Skeletal muscle cell (primary cell): ENCODE measurements at places on chromosomes 1 and 21.
A peak's percentile ranks its signal among the peaks of the same experiment; 100 is the strongest.

GRCh38 chr21:35896060-35896459 is 164.3 kb downstream of the SETD4 start:
- DNase-seq, result no peak

DNA sequence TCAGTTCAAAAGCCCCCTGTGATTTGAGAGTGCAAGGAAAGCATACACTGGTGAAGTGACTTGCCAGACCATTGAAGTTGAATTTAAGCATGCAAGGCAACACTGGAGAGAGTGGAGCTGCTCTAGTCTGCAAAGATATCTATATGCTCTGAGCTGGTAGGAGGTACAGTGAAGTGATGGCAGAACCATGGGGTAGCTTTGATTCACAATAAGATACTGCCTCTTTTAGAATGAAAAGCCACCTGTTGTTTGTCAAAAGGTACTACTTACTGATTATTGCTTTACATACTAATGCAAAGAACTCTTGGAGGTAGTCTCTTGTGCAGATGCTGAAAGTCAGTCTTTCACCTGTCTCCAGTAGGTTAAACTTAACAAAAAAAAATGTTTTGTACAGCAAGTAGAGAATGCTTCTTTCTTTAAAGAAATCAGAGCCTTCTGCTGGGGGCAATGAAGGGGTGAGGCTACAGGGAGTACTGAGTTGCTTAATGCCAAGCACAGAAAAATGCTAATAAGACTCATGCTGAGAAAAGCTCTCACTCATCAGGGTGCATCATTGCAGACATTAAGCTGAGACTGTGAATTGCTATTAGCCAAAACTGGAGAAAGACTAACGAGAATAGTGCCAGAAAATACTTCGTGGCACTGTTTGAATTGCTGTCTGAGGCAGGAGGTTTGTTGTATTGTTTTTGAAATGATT is 1150.5 kb upstream of the TMPRSS15 start:
- DNase-seq, result no peak

GRCh38 chr1:93847811-93848288 is 31.2 kb downstream of the DNTTIP2 start:
- no peak for DNase-seq

DNA sequence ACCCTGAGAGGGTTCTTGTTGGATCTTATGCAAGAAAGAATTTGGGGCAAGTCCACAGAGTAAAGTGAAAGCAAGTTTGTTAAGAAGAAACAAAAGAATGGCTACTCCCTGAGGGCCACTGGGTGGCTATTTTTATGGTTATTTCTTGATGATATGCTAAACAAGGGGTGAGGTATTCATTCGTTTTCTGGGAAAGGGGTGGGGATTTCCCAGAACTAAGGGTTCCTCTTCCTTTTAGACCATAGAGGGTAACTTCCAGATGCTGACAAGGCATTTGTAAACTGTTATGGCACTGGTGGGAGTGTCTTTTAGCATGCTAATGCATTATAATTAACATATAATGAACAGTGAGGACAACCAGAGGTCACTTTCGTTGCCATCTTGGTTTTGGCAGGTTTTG is 18.2 kb upstream of the IFI6 start:
- no peak for DNase-seq

DNA sequence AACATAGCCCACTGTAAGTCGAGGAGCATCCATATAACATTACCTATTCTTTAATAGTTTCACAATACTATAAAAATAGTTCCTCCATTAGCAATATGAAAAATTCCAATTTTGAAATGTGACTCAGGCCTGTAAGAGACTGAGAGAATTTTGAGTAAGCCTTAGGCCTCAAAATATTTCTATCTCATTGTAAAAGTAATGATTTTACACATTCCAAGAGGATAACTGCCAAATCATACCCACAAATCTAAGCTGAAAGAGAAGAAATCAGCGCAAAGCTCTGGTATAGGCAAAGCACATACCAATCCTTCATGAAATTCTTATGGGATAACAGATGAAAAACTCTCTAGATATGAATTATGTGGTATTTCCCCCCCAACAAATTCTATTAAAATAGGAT is 144.1 kb downstream of the CDC42BPA start:
- DNase-seq, result no peak

DNA sequence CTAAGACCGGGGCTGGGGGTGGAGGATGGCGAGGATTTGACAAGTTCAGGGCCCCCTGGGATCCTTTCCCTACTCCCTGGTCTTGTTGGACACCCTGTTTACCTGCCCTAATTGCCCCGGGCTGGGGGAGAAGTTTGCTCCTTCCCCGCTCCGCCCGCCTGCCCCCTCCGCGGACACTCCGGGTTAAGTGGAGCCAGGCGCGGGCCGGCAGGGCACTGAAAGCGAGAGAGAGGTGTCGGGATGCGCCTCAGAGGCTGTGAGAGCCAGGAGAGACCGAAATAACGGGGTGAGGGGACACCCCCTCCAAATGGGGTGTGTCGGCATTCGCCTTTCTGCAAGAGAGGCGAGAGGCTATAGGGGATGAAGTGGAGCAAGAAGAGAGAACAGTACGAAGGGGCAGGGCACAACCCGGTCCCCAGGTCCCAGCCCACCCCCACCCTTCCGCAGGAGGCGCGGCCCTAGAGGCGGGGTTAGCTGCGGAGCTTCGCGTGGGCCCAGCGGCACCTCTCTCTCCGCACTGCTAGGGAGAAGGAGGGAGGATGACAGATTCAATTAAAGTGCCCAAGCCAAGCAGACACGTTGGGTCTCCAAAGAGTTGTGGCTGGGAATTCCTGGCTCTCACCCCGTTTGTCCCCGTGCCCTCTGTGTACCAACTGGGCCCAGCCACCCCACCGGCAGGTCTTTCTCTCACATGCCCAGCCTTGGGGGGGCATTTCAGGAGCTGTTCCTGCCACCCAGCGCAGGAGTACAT is 3.8 kb downstream of the EFNA3 start:
- DNase-seq, result no peak

- peak; percentile 5 for DNase-seq
Measured at GRCh38 chr1:111030590-111030989, 66.9 kb upstream of the LRIF1 start.

- no peak for DNase-seq
Measured at GRCh38 chr1:156708218-156708661, 2.9 kb upstream of the CRABP2 start.

DNA sequence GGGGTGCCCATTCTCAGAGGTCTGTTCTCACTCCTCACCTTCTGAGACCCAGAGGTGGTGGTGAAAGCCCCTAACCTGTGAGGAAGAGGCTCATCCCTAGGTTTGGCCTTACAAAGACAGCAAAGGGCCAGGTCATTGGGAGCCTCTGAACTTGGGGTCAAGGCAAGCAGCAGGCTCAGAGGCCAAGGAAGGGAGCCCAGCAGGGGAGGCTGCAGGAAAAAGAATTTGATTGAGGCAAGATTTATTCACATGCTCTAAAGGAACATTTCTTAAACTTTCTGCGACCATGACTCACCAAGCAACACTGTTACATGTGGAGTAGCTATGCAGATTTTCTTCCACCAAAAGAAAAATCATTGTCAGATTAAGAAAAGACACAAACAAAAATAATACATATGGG is 132.5 kb upstream of the SYT6 start:
- no peak for DNase-seq

DNA sequence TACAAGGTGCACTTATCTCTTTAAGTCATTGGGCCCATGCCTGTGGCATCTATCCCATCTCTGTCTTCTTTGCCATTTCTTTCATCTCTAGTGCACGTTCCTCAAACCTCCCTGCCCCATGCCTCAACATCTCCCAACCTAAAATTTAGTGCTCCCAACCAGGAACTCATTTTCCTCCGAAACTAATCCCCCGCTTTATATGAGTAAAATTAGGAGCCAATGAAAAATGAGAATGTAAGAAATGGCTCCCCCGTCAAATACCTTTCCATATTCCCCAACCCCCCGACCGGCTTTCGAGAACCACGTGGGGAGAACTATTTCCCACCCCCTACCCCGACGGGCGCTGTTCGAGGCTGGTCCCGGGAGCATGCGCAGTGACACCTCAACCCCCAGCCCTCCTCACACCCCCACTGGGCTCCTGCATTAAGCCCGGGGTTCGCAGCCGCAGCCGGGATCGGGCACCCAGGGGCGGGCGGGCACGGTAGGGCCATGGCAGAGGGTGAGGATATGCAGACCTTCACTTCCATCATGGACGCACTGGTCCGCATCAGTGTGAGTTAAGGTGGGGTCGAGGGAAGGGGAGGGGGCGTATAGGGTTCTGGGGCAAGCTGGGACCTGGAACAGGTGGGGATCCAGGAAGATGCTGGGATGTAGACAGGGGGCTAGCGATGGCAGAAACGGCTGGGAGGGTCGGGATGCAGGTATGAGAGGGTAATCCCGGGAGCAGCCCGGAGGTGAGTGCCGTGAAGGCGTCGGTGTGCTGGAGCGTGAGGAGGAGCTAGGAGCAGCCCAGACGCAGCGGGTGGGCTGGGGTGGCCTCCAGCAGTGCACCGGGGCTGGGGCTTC is at the start of gene TRIM46:
TSS of gene TRIM46 (plus strand) at position 372 of the 846 bp plus-strand sequence. CDS start at position 490, 118 bp downstream.
- peak; percentile 15 for DNase-seq

GRCh38 chr21:32702702-32703101 is 25.1 kb downstream of the SYNJ1 start:
- peak; percentile 18 for DNase-seq

DNA sequence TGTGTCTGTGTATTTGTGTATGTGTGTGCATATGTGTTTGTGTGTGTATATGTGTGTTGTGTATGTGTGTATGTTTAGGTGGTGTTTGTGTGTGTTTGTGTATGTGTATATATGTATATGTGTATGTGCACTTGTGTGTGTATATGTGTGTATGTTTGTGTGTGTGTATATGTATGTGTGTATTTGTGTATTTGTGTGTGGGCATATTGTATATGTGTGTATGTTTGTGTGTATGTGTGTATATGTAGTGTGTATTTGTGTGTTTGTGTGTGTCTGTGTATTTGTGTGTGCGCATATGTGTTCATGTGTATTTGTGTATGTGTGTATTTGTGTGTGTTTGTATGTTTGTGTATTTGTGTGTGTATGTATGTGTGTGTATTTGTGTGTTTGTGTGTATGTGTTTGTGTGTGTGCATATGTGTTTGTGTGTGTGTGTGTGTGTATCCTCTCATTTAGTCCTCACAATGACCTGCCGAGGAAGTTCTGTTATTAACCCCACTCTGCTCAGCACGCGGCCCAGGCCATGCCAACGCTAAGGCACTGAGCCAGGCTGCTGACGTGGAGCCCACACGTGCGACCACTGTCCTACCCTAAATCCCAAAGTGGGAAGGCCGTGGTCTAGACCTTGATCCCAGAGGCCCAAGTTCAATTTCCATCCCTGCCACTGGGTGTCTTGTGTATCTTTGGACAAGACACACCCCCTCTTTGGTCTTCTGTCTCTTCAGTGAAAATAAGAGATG is 43.2 kb upstream of the TMEM51 start:
- DNase-seq, result no peak

DNA sequence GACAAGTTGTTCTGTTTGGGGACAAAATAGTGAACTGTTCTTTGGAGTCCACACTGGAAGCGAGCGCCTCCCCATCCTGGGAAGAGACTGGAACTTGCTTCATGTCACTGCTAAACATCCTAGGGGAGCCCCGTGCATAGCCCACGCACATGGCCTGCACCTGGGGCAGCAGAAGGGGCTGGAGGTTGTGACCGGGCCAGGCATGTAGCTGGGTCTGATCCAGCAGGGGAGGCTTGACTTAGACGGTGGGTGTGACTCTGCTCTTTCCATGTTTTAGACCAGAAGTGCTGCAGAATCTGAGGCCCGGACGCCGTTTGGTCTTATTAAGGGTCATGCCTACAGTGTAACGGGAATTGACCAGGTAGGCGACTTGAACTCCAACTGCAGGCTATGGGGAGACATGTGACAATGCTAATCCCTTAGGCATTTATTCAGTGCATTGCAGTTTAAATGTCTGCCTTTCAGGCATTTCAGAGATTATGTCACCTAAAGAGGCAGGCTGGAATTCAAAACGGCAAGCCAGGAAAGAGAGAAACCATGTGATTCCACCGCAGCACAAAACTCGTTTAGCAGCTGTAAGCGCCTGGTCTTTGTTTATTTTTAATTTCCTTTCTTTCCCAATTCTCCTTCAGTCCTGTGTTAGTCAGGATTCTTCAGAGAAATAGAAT is 21.8 kb downstream of the CAPN9 start:
- peak; percentile 21 for DNase-seq

DNA sequence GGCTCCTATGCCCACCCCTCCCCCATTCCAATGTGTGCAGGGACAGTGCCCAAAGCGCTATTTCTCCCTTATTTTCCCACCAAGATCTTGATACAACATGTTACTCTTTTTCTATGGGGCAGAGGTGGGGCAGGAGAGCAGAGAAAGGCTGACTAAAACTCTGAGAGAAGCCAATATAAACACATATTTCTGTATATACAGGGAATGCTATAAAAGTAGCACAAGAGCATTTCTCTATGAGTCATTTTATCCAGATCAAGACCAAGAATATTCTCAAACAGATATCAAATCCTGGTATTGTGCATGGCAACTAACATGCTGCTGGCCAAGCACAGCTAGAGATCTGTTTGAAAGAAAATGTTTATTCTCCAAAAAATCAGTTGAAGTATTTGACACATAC is 7.3 kb downstream of the WDR26 start:
- DNase-seq, result peak; percentile 52

- DNase-seq, result peak; percentile 49
Measured at GRCh38 chr1:159122005-159122621, 45.5 kb upstream of the AIM2 start.

GRCh38 chr1:181205901-181206300 is 117.4 kb downstream of the IER5 start:
- no peak for DNase-seq

DNA sequence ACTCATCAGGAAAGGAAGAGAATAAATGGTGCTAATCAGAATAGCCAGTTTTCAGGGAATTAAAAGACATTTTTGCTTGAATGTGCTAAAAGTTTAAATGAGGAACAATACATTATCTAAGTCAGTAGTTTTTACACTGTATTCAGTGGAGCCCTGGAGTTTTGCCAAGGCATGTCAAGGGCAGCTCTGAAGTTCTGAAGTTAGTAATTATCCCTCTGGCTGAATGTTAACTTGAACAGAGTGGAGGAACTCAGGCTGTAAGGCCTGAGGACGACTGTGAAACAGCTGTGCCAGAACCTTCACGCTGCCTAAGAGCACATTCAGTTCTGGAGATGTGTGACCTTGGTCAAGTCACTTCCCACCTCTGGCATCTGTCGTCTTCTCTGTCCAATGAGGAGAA is 68.1 kb downstream of the EDEM3 start:
- DNase-seq, result no peak

DNA sequence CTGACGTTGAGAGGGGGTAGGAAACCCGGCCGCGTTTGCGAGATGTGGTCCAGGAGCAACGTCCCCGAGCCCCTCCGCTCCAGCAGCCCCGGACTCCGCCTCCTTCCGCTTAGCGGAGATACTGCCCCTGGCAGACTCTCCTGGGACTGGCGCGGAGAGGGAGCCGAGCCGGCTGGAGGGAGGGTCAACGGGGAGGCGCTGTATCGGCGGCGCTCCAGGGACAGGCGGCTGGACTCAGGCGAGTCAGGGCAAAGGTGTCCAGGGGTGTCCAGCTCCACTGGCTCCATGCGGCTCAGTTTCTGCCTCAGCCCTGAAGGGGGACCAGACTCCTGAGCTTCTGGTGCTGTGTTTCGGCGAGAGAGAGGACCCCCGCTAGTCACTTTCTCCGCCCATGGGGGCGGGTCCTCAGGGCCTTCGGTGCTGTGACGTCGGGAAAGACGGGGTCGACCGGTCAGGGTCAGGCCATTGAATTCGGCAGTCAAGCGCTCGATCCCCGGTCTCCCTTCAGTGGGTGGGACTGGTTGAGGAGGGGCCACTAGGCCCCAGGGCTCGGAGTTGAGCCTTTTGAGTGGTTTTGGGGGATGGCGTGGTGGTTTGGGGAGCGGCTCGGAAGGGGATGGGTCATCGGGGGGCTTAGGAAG is 2.8 kb upstream of the LIX1L start:
- no peak for DNase-seq

- no peak for DNase-seq
Measured at GRCh38 chr21:17498586-17498985, 14.3 kb upstream of the CXADR start.
